ENCODE measurements at places on chromosomes 6 and 20.

GRCh38 chr6:147467428-147467827 is 41.1 kb upstream of the SAMD5 start:
- DNase-seq: no peak

GRCh38 chr6:115360602-115361325 is 699.9 kb downstream of the FRK start:
- no peak for DNase-seq

DNA sequence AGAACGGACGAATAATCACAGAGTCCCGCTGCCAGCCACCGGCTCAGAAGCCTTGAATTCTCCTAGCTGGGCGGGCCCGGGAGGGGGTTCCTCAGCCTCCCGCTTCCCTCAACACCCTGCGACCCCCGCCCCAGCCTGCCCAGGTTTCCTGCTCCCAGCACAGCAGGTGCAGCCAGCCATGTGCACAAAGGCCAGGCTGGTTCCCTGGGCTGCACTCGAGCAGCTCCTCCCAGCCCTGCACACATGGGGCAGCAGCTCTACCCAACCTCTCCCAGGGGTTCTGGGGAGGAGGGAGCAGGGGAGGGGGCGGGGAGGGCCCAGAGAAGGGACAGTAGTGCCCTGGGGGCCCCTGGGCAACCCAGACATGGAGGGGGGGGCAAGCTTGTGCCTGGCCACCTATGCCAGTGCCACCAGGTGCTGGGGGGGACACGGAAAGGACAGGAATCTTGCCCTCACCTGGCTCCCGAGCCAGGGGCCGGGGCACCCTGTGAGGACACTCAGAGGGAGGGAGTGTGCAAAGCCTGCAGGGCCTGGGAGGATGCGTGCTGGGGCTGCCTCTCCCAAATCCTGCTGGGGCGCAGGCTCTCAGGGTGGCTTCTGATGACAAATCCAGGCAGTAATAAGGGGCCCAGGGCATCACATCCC is 1.2 kb upstream of the NTSR1 start:
- no peak for DNase-seq

GRCh38 chr6:1574890-1575209 is 34.9 kb upstream of the FOXC1 start:
- no peak for DNase-seq

- no peak for DNase-seq
Measured at GRCh38 chr6:167485186-167485978, 160.5 kb downstream of the TTLL2 start.

GRCh38 chr6:43736844-43737243 is 33.2 kb upstream of the VEGFA start:
- no peak for DNase-seq

All from stimulated activated CD8-positive, alpha-beta memory T cell treated with anti-CD3 and anti-CD28 coated beads, Interleukin-4, amount 100 ng/mL, for 24 hours (primary cell).